ENCODE measurements at places on chromosomes 6 and 20.

GRCh38 chr6:73309535-73309784 is 44.6 kb downstream of the DPPA5 start:
- no peak for DNase-seq

- DNase-seq: no peak
Measured at GRCh38 chr6:75081921-75082320, 123.9 kb downstream of the COL12A1 start.

DNA sequence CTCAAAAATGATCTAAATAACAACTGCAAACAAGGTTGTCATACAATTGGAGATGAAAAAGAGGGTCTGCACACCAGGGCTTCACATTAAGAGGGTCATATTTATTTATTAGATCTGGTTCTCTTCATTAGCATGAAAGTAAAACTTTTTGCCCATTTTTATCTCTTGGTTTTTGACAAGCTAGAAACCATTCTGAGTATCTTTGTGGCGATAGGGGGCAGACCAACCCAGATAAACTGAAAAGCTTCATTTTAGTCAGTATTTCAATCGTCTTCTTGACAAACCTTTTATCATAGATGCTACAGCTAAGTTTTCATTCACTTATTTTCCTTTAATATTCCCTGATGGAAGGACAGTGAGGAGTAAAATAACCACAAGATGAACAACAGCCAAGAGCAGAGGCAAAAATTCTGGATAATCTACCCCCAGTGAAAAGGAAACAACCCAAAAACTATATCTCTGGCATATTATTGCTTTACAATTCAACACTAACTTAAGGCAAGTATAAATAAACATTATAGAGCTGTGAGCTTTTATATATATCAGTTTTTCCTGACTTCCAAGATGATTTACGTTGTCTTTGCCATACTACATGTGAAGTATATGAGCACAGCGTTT is 45.2 kb downstream of the THEMIS start:
- no peak for DNase-seq

GRCh38 chr6:42899871-42900270 is 16.0 kb upstream of the PTCRA start:
- no peak for DNase-seq

- DNase-seq: peak; percentile 65
Measured at GRCh38 chr6:160520043-160520904, 143.8 kb downstream of the LPA start.

DNA sequence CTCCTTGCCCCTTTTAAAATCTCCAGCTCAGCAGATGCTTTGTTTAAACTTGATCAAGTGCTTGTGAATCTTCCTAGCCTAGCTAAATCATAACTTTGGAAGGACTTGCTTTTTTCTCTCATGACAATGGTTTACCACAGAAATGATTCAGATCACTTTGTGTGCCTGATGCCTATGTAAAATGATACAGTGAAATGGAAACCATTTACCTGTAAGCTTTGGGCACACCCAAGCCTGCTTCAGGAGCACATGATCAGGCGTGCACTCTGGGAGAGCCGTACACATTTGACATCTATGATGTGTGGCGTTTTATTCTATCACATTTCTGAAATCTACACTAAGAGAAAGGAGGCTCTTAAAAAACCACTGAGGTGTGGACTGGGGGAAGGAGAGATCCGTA is 41.1 kb downstream of the PTPN1 start:
- DNase-seq: no peak

GRCh38 chr6:105384004-105384403 is 18.9 kb downstream of the PREP start:
- DNase-seq: no peak

DNA sequence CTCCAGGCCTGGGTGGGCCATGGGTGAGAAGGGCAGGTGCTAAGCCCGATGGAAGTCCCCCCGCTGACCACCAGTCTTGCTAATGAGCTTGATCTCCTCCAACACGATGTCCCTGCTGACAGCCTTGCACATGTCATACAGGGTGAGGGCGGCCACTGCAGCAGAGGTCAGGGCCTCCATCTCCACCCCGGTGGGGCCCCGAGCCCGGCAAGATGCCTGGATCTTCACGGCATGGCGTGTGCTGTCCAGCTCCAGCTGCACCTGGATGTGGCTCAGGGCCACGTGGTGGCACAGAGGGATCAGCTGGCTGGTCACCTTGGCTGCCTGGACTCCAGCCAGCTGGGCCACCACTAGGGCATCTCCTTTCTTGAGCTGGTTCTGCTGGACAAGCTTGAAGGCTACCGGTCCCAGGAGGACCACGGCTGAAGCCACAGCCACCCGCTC is 27.9 kb downstream of the MOCS1 start:
- DNase-seq: no peak

GRCh38 chr6:169805242-169805838 is 53.9 kb downstream of the ERMARD start:
- DNase-seq: no peak

DNA sequence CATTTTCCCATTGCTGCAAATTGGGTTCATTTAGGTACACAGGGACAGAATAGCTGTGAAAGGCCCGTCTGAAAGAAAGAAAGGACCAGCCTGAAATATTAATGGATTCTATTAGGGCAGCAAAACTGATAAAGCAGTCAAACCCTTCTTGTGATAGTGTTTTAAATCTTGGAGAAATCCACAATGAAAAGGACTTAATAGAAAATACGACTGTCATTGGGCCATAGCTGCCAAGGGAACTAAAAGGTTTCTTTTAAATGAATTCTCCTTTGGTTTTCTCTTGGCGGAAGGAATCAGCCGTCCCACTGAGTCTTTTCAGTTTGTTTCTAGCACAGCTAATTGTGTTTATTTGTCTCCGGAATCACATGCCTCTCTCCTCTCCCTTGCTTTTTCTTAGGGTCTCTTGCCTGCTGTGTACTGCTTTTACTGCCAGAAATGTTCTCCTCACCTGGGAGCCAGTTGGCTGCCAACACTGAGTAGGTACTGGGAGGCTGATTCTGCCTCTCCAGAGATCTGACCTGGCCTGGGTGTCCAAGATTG is 11.3 kb downstream of the PAQR8 start:
- DNase-seq: no peak

DNA sequence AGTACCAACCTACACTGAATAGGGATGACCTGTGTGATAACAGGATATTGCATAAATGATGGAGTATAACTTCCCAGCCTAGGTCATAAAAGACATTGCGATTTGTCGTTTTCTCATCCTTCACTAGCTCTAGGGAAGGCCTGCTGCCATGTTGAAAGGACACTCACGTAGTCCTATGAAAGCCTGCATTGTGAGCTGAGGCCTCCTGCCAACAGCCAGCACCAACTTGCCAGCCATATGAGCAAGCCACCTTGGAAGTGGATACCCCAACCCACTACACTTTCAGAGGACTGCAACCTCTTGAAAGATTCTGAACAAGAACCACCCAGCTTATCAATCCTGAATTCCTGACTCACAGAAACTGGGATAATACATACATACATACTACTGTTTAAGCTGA is 3.5 kb upstream of the PANK2 start:
- no peak for DNase-seq

DNA sequence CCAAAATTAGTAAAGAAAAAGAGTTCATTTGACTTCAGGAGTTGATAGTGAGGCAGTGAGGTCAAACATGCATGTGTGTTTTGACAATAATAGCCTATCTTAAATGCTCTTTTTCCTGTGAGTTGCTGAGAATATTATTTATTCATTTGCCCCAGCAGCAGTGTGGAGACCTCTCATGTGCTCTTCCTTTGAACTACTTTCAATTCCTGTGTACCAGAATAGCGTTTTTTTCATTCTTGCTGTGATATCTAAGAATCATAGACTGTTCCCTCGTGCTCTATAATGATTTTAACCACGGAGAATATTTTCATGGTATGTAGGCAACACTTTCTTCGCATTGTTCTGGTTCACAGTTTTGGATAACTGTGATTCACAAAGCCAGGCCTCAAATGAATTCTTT is 5.2 kb downstream of the CDYL start:
- DNase-seq: no peak

GRCh38 chr20:47704746-47705496 is 80.4 kb downstream of the SULF2 start:
- no peak for DNase-seq

DNA sequence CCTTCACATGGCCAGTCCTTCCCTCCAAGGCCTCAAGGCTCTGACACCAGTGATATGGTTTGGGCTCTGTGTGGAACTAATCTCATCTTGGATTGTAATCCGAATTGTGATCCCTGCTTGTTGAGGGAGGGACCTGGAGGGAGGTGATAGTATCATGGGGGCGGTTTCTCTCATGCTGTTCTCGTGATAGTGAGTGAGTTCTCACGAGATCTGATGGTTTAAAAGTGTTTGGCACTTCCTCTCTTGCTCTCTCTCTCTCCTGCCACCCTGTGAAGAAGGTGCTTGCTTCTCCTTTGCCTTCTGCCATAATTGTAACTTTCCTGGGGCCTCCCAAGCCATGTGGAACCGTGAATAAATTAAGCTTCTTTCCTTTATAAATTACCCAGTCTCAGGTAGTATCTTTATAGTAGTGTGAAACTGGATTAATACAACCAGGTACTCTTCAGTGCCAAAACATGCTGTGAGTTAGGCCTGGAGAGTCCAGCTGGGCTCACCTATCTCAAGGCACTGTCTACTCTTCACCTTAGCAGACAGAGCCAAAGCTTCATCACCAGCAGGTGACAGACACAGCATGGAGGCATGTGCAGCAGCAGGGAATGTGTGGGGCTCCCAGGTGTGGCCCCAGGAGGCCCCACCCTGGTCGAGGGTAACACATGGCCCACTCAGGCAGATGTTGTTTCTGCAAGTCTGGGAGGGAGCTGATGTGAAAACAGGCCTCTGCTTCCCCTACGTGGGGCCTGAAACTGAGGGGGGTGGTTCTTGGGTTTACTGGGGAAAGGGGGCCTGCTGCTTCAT is 97.5 kb upstream of the CDYL start:
- no peak for DNase-seq

DNA sequence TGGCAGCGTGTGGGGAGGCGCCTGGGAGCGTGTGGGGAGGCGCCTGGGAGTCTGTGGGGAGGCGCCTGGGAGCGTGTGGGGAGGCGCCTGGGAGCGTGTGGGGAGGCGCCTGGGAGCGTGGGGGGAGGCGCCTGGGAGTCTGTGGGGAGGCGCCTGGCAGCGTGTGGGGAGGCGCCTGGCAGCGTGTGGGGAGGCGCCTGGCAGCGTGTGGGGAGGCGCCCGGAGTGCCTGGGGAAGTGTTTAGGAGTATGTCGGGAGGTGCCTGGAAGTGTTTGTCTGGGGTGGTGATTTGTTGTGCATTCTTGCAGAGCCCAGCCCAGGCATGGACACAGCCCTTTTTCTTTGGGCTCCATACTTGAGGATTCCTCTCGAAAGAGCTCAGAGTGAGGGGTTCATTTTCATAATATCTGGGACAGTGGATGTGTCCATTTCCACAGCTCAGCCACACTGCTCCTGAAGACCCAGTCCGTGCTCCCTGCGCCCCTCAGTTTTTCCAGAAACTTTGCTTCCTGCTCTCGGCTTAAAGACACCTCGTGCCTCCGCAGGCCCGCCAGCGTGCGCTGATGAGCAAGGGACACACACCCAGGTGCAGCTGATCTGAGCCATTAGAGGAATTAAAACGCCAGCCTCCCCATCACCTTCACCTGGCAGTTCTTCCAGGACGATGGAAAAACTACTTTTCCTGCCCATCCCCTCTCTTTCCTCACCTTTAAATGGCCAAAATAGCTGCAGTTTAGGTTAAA is 172.2 kb upstream of the THBS2 start:
- no peak for DNase-seq
